ENCODE measurements at places on chromosomes 3 and 15.
A peak's percentile ranks its signal among the peaks of the same experiment; 100 is the strongest.

DNA sequence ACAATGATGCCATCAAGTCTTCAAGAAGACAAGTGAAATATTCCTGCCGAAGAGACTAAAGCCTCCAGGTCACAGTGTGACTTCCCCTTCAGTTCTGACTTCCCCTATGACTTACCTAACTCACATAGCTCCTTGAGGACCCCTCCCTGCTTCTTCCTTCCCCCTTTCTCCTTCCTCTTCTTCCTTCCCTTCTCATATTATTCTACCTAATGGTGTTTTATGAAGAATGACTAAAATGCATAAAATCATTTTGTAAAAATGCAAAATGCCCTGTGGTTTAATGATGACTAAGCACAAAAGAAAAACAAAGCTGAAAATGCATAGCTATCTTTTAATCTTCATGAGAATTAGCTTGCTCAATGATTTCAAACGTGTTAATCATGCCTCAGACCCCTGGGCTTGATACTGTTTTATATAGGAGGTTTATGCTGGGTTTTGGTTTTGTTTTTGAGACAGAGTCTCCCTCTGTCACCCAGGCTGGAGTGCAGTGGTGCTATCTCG, 26.1 kb upstream of the TM4SF4 start:
- no peak for DNase-seq

DNA sequence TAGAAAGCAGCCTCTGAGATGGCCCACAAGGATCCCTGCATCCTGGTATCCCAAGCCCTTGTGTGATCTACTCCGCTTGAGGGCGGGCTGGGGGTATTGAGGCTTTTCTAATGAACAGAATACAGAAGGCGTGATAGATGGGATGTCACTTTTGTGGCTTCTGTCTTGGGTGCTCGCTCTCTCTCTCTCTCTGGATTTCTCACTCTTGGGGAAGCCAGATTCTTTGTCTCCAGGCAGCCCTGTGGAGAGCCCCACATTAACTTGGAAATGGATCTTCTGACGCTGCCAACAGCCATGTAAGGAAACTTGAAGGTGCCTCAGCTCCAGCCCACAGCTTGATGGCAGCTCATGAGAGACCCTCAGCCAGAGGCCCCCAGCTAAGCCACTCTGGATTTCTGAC, 26.9 kb upstream of the SEC62 start:
- no peak for DNase-seq

GRCh38 chr3:83938491-83938890, 1020.3 kb upstream of the CADM2 start:
- no peak for DNase-seq

- DNase-seq = no peak
Observed at GRCh38 chr3:42020684-42021307, 58.9 kb upstream of the ULK4 start.

DNA sequence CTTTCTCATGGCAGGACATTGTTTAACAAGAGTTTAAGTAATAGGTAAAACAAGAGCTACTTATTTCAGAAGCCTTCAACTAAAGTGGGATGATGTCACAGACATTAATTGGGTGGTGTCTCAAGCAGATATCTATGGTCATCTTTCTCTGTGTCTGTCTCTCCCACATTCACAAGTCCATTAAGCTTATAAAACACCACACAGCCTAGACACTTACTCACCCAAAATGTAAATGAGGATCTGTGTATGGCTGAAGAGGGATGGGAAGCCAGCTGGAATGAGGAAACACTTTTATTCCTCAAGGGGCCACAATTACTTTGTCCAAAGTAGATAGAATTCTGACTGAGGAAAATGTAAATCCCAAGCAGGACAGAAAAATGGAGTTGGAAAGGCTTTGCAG, 183.8 kb downstream of the THRB start:
- DNase-seq = no peak

- peak; percentile 46 for DNase-seq
Observed at GRCh38 chr3:11140030-11140712, 14.1 kb upstream of the HRH1 start.

DNA sequence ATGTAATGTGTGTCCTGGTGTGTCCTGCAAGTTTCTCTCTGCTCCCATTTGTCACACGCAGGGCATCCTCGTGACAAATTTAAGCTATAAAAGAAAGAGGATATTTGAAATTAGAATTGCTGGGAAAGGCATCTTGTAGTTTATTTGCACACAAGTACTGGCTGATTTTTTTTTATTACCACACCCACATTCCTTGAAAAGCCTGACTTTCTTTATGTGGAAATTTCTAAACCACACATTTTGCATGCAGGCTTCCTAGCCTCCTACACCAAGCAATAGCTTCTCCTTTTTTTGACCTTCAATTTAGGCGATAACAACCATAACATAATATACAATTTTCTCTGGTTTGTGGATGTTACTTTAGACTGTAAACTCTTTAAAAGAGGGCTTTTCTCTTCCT, 126.1 kb downstream of the SERPINI1 start:
- no peak for DNase-seq

- DNase-seq = no peak
Observed at GRCh38 chr3:174417573-174417972, 441.6 kb upstream of the NAALADL2 start.

DNA sequence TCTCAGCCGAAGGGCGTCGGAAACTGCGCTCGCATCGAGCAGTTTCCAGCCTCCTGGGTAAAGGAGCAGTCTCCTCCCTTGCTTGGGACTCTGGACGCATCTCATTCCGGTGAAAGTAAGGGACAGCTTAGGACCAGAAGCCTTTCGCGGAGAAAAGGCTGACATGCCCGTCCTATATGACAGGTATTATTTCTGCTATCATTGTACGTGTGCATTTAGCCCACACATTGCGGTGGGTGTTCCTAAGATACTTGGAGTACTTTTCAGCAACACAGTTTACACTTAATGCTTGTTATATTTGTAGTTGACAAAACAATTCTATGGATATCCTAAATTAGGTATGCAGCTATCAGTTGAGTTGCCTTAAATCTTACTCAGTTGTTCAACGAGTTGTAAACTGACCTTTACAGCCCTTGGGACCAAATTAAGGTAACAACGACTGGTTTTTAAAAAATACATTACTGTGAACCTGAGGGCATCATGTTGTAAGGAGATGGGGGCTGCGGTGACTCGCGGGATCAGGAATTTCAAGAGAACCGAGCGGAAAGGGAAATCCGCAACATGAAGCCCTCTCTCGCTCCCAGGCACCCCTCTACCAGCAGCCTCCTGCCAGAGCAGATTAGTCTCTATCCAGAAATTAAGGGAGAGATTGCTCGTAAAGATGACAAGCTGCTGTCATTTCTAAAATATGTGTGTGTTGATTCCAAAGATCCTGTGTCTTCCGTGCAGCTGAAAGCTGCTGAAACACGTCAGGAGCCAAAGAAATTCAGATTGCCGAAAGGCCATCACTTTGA, 632 bp upstream of the COPS2 start:
- DNase-seq = peak; percentile 19

DNA sequence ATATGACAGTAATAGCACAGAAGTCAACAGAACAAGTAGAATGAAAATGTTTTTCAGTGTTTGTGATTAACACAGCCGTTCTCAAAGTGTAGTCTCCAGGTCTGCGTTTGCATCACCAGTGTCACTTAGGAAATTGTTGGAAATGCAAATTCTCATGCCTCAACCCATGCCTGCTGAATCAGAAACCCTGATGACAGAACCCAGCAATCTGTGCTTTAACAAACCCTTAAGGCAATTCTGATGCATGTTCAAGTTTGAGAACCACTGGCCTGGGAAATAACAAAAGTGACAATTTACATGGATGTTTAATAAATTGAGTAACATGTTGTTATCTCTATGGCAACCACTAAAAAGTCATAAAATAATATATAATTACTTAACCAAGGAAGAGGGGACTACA, 103.1 kb upstream of the ATP11B start:
- no peak for DNase-seq

- no peak for DNase-seq
Observed at GRCh38 chr3:100972867-100973266, 20.4 kb downstream of the ABI3BP start.

- DNase-seq = no peak
Observed at GRCh38 chr3:169879845-169880575, 10.3 kb upstream of the LRRC31 start.

GRCh38 chr3:69324362-69325025, 61.4 kb downstream of the FRMD4B start:
- DNase-seq = no peak

DNA sequence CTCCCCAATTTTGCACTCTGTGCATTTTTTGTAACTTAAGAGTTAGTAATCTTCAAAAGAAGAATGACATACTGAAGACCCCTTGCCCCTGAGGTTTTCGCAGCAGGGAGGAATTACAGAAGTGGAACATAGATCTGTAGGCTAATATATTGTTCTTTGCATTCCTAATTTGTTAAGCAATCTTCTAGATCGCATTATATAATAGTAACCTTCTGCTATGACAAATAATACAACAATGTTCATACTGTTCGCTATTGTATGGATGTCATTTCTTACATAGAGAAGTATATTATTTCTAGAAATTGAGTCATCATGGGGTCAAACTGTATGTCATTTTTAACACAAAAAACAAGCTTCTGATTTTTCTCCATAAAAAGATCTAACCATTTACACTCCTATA, 95.8 kb upstream of the TGFBR2 start:
- no peak for DNase-seq

DNA sequence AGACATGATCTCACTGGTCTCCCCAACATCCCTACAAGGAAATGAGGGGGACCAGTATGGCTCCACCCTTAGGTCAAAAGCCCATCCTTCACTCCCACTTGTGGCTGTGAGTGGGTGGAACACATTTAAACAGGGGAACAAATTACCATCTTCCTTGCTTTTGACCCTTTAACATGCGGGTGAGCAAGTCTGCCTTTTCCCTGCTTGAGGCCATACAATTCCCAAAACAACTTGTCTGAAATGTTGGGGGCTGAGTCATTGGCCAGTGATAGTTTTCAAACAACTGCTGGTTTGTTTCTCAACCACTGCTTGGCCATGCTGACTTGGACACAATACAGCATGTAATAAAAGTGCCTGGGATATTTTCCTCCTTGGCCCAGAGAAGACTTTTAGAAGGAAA, 39.6 kb downstream of the COL8A1 start:
- no peak for DNase-seq

GRCh38 chr3:196145468-196146262, 63.8 kb upstream of the TFRC start:
- no peak for DNase-seq

DNA sequence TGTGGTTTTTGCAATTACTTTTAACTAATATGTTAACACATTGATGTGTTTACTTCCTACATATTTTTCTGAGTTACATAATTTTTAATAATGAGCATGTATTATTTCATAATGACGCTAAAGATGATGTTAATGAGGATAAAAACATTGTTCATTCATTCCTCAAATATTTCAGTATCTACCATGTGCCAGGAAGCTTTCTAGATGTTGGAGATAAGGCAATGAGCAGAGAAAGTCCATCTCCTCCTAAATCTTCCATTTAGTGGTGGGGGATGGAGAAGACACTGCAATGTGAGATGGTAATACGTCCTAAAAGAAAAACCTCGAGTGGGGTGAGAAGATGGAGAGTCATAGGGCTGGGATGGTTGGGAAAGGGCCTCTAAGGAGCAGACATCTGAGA, 132.7 kb downstream of the MYLK start:
- DNase-seq = no peak

DNA sequence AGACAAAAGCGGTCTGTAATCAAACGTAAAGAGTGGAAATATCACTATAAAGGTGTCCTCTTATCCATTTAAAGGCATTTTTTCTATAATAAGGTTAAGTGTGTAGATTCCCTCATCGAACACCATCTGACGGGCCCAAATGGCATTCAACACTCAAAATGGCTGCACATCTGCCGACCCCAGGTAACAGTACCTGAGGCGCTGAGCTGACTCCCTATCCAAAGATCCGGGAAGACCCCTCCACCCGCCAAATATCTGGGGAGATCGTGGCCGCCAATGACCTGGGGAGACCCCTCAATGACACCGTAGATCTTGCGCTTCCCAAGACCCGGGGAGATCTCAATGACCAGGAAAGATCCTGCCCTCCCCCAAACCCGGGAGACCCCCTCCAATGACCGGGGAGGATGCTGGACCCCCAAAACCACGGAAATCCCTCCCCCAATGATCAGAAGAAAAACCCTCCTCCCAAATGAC, 476 bp downstream of the IP6K2 start:
- peak; percentile 27 for DNase-seq

DNA sequence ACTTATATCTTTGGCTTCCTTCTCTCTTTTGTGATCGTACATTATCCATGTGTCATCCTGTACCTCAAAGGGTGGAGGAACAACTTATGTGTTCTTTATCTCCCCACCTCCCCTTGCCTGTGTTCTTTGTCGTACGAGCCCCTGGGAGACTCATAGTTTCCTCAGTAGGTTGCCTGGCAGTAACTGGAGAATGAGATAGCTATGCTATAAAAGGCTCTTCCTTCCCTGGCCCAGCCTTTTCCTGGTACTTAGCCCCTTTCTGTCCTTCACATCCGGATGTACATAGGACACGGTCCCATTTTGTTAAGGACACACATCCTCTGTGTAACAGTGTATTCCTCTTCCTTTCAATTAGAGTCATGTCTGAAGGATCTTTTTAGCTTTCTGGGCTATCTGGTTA, 32.1 kb downstream of the PLCL2 start:
- peak; percentile 33 for DNase-seq

DNA sequence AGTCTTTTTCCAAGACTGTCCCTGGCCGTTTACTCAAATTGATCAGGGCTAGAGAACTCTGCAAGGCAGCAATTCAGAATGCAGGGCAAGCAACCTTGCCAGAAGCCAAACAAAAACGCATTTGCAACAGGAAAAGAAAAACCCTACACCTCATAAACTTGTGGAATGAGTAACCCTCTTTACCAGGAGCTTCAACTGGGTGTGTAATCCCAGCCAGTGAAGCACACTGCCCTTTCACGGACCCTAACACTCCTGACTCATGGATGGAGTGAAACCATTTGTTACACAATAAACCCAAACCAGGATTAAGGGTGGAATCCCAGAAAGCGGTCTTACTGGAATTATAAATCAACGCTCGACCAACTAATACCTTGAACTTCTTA, 14.8 kb upstream of the LDHAL6B start:
- no peak for DNase-seq

DNA sequence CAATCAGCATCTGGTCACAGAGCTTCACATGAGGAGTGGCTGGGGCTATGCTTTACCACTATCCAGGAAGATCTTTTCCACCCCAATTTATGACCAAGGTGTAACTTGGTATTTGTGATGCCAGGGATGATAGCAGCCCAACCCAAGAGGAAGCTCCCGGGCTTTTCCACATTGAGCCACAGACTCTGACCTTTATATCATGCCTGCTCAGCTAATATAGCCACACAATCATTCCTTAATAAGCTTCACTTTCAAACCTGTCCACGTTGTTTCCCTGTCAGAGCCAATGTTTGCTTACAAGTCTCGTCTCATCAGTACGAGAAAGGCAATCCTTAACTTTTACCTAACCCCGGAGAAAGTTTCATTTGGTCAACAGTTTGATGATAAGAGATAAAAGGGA, 330.9 kb downstream of the SHQ1 start:
- no peak for DNase-seq

DNA sequence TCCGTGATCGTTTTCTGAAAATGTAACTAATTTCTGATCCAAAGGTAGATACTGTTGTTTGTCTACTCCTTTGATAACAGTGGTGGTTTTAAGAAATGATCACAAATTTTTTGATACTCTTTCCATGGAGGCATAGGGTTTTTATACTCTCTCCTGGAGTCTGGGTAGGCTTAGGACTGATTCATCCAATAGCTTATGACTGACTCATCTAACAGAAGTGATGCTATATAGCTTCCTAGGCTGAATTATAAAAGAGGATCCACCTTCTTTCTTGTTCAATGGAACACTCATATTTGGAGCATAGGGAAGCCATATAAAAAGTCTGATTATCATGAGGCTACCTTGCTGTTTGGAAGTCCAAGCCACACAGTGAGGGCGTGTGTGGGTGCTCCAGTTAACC, 84.3 kb downstream of the CHST2 start:
- no peak for DNase-seq

All from stimulated activated naive CD8-positive, alpha-beta T cell treated with anti-CD3 and anti-CD28 coated beads, Interleukin-15, Interleukin-2, amounts not matched to agents 100 U/mL and 50 U/mL, for 24 hours (primary cell).